ENCODE measurements at places on chromosomes 5 and 9. TPM values are rescaled to one million over a fixed set of nuclear protein-coding genes. Genes with fewer than 3 reads are reported as not detected.

TICAM2 gene
- total RNA-seq = 2.3 TPM

C9orf57 gene
- not detected for total RNA-seq

SURF6 gene
- 11.6 TPM for total RNA-seq

PCDHGA5 gene
- total RNA-seq = 4.9 TPM

ANKRD31 gene
- 0.11 TPM for total RNA-seq

TXNDC8 gene
- total RNA-seq = not detected

TMEM167A gene
- total RNA-seq = 49.1 TPM

LIFR gene
- 45.8 TPM for total RNA-seq

CXCL14 gene
- 0.49 TPM for total RNA-seq

TIFAB gene
- not detected for total RNA-seq

GPRIN1 gene
- total RNA-seq = 0.58 TPM

CDK7 gene
- 10.5 TPM for total RNA-seq

PCDHA3 gene
- not detected for total RNA-seq

LCN1 gene
- not detected for total RNA-seq

CDX1 gene
- not detected for total RNA-seq

AFF4 gene
- 32.1 TPM for total RNA-seq

FOXI1 gene
- not detected for total RNA-seq

GAPT gene
- total RNA-seq = 0.22 TPM

PCDHGB7 gene
- total RNA-seq = 7.9 TPM

PRR16 gene
- total RNA-seq = 15.3 TPM

LRRC19 gene
- not detected for total RNA-seq

LCN9 gene
- total RNA-seq = not detected

ACTBL2 gene
- not detected for total RNA-seq

TPPP gene
- total RNA-seq = 21.6 TPM

SRP19 gene
- total RNA-seq = 31.6 TPM

CDKN2B gene
- total RNA-seq = 0.82 TPM

FSTL4 gene
- not detected for total RNA-seq

FRMPD1 gene
- total RNA-seq = 1.1 TPM

AK1 gene
- total RNA-seq = 844 TPM

IFNA13 gene
- not detected for total RNA-seq

FGFR4 gene
- 0.93 TPM for total RNA-seq

OXCT1 gene
- total RNA-seq = 234 TPM

PLPPR1 gene
- not detected for total RNA-seq

CAVIN4 gene
- 50.9 TPM for total RNA-seq

PCDHB16 gene
- 1.4 TPM for total RNA-seq

PHF24 gene
- total RNA-seq = 0.11 TPM

ACOT12 gene
- total RNA-seq = not detected

SPATA31C1 gene
- not detected for total RNA-seq

EGR1 gene
- 7.8 TPM for total RNA-seq

SPRY4 gene
- 10.2 TPM for total RNA-seq

MTAP gene
- 25.3 TPM for total RNA-seq

SUSD3 gene
- 0.60 TPM for total RNA-seq

EDIL3 gene
- total RNA-seq = 3.5 TPM

FOXE1 gene
- total RNA-seq = not detected

LMX1B gene
- 1.3 TPM for total RNA-seq

SHC3 gene
- 0.96 TPM for total RNA-seq

Measured in left ventricle myocardium inferior (tissue), 1 donor.